ENCODE measurements at places on chromosomes 2 and 18. TPM values are rescaled to one million over a fixed set of nuclear protein-coding genes. Genes with fewer than 3 reads are reported as not detected.

The KCNK3 gene
- 5.1 TPM for total RNA-seq

The IGFBP5 gene
- total RNA-seq: 111 TPM

The RGPD4 gene
- not detected for total RNA-seq

The POLE4 gene
- 50.2 TPM for total RNA-seq

GRCh38 chr2:216596236-216596979 lies 36.8 kb upstream of the IGFBP2 start:
- DNase-seq: no peak

- DNase-seq: no peak
These were observed 48.2 kb upstream of the CNGA3 start for GRCh38 chr2:98297817-98298682.

GRCh38 chr18:27996801-27997272 lies 180.1 kb downstream of the CDH2 start:
- peak; percentile 4 for DNase-seq

DNA sequence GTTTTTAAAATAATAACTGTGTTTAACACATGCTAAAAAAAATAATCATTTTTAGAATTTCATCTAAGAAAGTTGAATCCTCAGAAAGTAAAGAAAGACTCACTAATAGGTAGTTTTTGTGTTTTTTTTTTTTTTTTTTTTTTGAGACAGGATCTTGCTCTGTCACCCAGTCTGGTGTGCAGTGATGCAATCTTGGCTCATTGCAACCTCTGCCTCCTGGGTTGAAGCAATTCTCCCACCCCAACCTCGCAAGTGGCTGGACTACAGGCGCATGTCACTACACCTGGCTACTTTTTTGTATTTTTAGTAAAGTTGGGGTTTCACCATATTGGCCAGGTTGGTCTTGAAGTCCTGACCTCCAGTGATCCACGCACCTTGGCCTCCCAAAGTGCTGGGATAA lies 7.1 kb downstream of the CKAP2L start:
- no peak for DNase-seq

GRCh38 chr2:174694196-174694878 lies 69.9 kb downstream of the CHRNA1 start:
- DNase-seq: no peak

DNA sequence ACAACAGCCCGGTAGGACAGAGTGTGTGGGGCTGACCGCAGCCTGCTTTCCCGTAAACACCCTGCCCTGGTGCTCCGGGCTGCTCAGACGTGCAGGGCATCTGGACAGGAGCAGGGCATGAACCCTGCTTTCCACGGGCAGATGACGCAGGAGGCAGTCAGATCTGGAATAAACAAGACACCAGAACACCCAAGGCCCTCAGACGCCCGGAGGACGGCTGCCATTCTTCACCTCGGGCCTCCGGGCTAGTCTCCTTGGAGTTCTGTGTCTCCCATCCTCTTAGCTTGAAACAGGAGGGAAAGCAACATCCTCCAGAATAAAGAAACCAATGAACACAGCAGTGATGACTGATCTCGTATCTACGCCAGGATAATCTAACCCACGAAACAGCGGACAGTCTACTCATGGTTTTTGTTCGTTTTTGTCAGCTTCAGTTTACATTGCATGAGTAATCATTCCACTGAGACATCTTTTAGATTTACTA lies 7.3 kb downstream of the PXDN start:
- no peak for DNase-seq

- DNase-seq: no peak
These were observed 80.4 kb downstream of the SH3RF3 start for GRCh38 chr2:109209412-109209811.

DNA sequence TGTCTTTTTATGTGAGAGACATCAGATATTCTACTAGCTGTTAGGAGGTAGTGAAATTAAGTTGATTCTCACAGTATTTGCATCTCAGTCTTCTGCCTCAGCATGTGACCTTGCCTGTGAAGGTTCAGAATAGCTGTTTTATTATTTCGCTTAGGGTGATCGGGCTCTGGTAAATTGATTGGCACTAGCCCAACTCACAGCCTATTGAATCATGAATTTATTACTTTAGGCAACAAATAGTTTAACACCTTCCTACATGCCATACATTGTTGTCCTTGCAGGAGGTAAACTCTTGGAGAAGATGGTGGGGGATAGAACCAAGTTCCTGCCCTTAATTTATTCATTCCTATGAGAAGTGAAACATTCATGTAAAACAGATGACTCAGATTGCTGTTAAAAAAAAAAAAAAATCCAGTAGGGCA lies 101.9 kb downstream of the GPD2 start:
- DNase-seq: no peak

DNA sequence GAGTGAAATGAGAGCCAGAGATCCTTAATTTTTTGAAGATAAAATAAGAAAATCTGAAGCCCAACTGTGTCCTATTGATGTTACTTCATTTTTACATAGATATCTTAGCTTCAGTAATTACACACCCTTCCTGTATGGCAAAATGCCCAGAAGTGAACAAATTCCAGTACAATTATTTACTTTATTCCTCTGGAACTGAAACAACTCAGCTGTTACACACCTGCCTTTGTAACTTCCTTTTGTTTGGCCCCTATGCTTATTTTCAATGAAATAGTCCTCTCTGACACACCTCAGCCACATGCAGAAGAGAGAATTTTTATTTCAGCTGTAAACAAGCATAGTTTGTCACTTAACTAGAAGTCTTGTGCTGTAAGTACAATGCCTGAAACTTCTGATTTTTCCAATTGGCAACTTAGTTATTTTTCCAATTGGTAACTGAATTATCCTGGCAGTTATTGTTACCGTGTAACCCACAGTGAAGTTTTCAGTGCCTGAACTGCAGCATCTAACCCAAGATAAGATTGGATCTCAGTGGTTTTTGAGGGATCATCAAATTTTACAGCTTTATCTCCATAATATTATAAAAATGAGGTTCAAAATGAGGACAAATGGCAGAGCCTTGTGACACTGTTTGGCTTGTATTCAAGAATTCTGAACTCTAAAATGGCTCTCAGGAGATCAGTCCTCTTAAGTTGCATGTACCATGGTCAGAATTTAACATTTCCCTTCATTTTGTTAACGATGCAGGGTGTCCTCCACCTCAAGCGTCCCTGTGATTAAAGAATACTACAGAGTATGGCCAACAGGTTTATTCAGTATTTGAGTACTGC lies 82.6 kb downstream of the PKP4 start:
- peak; percentile 58 for DNase-seq

DNA sequence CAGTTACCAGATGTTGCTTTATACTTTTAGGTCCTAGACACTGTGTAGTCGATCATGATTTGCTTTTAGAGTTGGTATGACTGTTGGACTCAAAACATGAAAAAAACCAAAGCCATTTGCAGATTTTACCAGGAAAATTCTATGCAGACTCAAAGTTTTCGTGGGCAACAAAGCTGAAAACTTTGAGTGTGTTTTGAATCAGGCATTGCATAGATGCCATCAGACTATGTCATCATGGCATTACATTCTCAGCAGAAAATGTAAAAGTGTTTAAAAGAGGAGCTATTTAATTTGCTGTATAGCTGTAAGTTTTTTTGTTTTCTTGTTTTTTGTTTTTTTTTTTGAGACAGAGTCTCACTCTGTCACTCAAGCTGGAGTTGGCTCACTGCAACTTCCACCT lies 43.5 kb upstream of the ELAC1 start:
- DNase-seq: no peak
